ENCODE measurements at places on chromosomes 4 and X.

DNA sequence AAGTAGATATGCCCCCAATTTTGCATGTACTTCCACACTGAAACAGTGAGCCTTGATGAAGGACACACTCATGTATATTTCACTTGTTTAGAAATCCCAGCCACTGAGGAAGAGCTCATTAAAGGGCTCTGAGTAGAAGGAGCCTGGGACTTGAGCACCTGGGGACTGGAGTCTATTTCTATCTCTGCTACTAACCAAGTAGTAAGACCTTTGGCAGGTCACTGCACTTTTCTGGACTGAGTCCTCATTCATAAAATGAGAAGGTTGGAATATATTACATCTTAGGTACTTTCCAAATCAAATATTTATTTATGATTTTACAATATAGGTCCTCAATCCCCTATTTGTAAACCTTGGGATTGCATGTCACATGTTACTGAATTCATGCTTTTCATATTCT lies 78.2 kb upstream of the C4orf54 start:
- DNase-seq, result no peak

DNA sequence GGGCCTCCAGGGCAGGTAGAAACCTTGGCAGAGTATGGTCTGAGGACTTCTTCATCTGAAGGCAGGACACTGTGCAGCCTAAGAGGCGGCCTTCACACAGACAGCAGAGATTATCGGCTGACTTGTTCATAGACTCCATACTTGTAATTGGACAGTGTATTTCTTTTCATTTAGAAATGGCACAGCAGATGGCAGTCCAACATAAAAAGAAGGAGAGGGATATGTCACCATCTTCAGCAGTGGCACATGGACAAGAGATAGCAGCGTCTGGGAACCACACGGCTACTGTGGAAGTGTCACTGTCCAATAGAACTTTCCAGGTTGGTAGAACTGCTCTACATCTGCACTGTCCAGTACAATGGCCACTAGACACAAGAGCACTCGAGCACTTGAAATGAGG lies 21.7 kb upstream of the GEMIN8 start:
- peak; percentile 10 for DNase-seq

DNA sequence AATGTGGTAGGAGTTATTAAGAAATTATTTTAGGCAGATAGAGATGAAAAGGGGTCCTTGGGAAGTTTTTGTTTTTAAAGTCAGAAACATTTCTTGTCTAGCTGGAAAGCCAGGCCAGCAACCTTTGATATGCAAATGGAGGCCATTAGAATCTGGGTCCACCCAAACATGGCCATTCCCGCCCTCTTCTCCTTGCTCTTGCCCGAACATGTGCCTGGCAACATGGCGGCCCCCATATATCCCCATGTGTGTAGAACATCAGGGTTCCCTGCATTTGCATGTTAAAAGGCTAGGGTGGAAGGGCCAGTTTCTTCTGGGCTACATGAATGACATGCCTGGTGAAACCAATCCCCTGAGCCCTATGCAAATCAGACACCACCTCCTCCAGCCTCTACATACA lies 80.7 kb upstream of the PLAC8 start:
- DNase-seq, result no peak

DNA sequence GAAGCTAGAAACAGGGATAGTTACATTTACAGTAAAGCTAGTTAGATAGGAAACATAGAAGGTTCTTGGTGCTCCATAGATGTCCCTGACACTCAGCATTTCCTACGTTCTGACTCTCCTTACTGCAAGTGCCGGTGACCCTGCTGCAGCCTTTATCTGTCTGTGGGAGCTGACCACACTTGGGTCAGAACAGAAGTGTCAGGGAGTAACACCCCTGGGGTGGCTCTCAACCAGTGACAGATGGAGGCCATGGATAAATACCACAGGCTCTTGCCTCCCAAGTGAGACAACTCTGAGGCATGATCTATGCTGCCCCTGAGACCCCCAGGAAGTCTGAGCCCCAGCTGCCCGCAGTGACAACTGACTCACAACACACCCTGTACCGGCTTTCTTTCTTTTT lies 69.8 kb downstream of the ANXA3 start:
- DNase-seq, result no peak

DNA sequence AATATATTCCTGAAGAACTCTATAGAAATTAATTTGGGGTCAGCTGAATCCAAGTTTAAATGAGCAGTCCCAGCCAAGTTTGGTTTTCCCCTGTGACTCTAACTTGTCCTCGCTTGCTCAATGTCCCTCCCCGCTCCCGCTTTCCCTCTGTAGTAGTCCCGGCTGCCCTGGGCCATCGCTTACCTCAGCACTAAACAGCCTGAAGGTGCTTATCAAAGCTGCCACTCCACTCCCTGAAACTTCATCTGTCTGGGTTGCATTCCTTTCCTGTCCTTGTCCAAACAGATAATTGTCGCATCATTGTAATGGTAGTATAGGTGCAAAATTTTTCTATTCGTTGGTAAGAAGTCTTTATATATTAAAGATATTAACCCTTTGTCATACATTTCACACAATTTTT lies 12.8 kb downstream of the SLC25A43 start:
- no peak for DNase-seq

GRCh38 chr4:156738766-156739165 lies 232.8 kb downstream of the PDGFC start:
- DNase-seq, result no peak

GRCh38 chr4:26996745-26997144 lies 136.1 kb downstream of the STIM2 start:
- DNase-seq, result no peak

DNA sequence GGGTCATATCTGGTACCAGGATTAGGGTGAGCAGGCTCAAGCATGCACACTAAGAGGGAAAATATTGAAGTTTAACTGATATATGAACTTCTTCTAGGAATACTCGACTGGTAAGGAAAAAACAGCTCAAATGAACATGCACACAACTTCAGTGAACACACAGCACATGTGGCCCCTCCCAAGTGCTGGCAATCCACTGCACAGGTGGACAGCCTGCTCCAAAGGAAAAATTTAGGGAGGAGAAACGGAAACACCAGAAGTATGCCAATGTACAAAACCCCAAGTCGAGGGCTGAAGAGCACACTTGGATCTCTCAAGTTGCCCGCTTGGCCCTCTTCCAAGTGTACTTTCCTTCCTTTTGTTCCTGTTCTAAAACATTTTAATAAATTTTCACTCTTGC lies 205.0 kb upstream of the FAM47C start:
- no peak for DNase-seq

DNA sequence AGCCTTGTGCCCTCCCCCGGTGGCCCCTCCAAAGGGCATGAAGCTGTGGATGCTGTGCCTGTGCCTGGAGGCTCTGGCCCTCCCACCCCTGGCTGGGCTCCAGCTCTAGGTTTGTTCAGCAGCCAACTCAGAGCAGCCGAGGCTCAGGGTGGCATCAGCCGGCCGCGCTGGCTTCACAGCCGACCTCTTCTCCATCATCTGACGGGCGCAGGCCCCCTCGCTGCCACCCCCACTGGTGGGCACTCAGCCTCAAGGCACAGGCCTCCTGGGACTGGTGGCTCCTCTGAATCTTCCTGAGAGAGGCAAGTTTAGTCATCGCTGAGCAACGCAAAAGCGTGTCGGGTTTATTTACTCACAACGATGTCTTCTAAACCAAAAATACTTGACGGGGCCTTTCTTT lies 46.0 kb downstream of the PCGF3 start:
- DNase-seq, result no peak

DNA sequence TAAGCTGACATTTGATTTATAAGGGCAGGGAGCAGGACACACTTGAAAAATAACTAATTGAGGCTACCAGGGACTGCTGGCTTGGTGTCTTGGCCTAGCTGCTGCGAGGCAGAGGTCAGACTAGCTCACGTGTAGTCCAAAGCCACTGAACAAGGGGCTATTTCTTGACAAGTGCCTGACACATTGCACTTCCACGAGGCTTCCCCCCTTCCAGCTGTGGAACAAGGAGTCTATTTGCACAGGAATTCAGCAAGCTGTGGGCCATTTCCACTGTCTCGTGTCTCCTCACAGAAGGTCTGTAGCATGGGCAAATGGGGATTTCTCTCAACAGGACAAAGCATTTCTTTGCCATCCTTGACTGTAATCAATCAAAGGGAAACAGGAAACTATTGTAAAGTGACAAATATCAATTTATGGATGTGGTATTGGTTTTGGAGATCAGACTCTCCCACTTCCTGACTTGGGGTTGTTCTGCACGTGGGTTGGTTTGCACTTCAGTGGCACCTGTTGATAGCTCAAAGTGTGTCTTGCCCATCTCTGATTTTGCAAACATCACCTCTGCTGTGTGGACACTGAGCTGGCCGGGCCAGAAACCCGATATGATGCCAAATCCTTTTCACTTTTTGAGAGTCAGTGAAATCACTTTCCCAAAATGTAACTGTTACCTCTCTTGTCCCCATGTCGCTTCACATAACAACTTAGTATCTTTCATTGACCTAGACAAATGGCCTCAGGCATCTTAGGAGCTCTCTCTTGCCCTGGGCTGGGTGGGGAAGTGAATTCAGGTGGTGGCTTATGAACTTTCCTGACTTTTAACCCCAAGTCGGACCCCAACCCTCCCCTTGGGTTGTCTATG lies 107.4 kb upstream of the MAMLD1 start:
- DNase-seq, result no peak

DNA sequence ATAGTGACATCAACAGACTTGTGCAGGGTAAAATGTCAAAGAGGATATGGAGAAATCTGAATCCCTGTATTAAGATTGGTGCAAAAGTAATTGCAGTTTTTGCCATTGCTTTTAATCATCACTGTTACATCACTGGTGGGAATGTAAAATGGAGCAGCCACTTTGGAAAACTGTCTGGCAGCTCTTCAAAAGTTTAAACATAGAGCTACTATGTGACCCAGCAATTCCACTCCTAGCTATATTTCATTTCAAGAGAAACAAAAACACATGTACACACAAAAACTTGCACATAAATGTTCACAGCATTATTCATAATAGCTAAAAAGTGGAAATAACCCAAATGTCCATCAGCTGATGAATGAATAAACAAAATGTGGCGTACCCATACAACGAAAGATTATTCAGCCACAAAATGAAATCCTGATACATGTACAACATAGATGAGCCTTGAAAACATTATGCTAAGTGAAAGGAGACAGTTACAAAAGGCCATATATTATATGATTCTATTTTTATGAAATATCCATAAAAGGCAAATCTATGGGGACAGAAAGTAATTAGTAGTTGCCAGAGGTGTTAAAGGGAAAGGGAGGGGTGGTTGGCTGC lies 106.4 kb downstream of the AMELX start:
- DNase-seq, result no peak

DNA sequence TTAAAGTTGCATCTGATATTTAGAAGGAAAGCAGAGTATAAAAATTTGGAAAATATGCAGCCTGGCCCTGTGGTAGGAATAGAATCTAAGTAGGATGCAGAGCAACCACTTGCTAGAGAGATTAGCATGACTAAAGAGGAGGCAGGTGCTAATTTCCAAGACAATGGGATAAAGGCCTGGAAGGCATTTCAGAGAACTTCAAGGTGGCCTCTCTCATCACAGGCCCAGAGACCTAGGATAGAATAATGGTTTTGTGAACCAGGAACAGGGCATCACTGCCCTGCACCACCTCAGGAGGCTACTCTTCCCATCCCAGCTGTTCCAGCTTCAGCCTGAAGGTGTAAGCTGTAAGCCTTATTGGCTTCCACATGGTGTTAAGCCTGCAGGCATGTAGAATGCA lies 621.7 kb upstream of the HS3ST1 start:
- DNase-seq, result no peak

- DNase-seq, result no peak
Observed at GRCh38 chr4:99859618-99860017, 34.6 kb downstream of the LAMTOR3 start.

DNA sequence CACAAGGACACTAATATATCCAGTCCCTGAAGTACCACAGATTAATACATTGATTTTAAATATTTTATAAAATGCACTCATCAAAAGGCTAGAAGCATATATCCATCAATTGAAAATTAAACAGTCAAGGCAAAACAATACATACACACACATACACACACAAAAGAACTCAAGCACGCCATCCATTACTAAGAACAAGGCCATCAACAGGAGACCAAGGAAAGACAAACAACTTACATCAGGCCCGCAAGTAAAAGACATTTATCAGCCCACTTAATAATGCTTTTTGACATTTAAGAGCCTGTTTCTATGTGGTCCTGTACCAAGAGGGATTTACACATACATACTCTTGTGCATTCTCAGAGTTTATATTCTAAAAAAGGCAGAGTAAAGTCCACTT lies 50.0 kb upstream of the ZNF827 start:
- DNase-seq, result no peak

DNA sequence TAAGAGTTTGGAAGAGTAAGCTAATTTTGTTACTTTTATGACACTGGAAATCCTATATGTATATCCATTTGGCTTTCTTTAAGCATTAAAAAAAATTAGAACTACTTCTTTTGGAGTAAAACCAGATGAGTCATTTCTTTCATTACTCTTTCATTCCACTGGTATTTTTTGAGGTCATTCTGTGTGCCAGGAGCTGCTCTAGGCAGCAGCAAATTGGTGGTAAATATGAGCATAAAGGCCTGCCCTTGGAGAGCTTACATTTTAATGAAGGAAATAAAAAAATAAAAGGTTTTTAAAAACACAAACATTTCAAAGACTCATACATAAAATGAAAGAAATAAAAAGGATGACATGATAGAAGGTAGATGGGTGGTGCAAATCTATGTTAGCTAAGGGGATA lies 37.4 kb downstream of the MID1 start:
- no peak for DNase-seq

DNA sequence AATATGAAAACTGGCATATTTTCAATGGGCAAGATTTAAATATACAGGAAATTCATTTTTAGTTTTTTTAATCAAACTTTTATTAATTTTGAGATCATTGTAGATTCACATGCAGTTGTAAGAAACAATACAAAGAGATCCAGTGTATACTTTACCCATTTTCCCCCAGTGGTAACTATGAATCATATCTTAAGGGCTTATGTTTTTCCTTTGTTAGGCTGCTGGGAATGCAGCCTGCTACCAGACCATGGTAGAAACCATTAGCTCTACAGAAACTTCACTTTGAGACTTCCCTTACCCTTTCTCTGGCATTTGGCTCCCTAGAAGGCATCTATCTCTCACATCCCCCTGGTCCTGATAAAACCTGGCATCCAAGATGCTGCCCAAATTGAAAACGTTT lies 147.6 kb upstream of the EOLA2 start:
- peak; percentile 60 for DNase-seq

GRCh38 chrX:78130396-78130795 lies 9.1 kb downstream of the TAF9B start:
- DNase-seq, result no peak

- DNase-seq, result no peak
Observed at GRCh38 chr4:89287945-89288344, 19.7 kb downstream of the GPRIN3 start.

GRCh38 chr4:83408908-83409307 lies 46.7 kb downstream of the HELQ start:
- no peak for DNase-seq

- DNase-seq, result peak; percentile 17
Observed at GRCh38 chrX:150692831-150693724, at the start of gene MTMR1. Gene MTMR1 (plus strand): TSS chrX:150693396. CDS start chrX:150693531, 135 bp downstream.
